ENCODE measurements at places on chromosomes 2 and 18.

GRCh38 chr18:34600874-34601656 is 109.0 kb upstream of the DTNA start:
- DNase-seq, result no peak

DNA sequence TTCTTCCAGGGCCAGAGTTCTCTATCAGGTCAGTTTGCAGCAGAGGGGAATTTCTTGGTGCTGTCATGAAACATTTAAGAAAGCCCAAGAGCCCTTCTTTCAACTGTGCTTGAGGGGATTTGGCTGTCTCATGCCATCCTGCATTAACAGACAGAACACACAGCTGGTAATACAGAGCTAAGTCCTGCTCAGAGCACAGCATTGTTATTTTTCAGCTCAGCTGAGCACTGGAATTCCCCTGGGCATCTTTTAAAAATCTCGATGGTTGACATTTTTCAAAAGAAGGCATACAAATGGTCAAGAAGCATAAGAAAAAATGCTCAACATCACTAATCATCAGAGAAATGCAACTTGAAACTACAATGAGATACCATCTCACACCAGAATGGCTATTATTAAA is 14.9 kb upstream of the IL1R2 start:
- DNase-seq, result no peak

DNA sequence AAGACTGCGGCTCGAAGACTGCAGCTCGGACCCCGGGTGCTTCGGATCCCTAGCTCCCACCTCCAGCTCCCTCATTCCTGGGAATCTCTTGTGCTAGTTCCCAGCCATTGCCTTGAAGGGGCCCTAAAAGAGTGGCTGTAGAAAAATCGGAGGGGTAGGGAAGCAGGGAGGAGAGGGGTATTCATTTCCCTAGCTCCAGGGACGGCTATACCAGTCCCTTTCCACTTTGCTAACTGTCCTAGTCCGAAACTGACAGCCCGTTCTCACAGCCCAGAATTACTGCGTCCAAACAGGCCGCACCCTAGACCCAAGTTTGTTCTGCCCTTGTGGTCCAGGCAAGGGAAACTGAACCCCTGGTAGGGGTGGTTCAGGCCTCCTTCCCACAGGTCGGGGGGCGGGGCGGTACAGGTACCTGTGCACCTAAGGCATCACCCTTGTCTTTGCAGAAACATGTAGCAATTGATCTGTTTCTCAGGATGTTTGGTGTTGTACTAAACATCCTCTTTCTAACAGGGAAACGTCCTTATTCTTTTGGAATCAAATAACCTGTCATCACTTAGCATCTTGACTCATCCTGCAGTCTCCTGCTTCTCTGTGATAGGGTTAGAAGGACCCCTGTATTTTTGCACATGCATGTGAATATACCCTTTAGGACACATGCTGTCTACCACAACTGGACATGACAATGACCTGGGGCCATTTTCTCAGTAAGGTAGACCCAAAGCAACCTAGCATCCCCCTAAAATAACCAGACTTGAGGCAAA is 4.0 kb downstream of the EMX1 start:
- DNase-seq, result no peak

DNA sequence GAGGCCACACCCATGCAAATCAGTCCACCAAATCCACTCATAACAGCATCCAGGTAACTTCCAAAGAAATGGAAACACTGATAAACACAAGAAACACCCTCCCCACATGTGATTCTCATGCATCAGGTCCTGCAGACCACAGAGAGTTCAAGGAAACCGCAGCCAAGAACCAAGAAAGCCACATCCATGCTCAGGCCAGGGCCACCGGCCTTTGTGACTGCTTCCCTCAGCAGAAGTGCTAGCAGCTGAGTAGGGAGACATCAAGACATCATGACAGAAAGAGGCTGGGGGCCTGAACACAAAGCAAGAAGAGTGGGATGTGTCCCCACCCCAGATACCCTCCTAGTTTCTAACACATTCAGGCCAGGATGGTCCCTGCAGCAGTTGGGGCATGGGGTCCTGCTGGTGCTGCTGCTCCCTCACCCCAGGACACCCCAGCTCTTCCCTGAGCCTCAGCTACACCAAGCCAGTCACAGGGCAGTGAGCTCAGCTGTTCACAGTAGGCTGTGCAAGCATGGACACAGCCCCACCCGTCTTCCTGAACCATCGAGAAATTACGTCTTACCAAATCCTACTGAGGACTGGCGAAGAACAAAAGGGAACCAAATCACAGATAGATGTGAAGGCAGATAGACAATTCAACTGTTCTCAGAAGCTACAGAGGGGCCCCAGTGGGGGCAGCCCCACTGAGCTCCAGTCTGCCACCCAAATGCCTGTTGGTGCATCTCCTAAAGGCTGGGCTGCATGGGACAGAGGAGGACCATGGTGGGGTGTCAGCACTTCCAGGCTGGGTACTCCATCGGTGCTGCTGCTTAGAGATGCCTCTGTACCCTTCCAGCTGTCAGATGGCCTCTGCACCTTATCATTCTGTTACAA is 60.9 kb downstream of the HDAC4 start:
- DNase-seq, result no peak

DNA sequence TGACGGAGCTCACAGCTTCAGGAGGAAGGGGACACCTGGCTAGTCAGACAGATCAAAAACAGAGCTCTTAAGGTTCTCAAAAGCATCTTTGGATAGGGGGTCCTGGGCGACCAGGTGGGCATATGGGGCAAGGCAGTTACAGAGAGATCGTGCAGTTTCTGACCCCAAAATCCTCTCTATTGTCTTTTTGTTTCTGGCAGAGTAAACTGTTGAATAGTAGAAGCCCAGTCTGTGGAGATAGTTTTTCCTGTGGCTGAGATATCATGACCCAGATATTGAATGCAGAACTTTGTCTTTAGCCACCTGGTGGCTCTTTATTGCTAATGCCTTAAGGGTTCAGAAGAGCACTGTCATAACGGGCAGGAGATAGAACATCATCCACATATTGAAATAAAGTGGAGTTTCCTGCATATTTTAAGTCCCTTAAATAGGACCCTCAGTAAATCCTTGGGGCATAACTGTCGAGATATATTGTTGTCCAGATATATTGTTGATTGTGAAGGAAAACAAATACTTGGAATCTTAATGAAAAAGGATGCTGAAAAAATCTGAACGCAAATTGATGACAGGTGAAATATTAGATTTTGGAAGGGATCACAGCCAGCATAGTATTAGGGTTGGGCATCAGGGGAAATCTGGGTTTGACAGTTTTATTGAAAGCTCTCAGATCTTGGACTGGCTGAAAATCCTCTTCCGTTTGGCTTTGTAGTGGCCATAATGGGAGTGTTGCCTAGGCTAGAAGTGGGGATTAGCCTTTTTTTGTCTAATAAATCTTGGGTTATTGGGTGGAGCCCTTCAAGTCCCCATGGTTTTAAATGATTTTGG is 14.1 kb upstream of the ZDBF2 start:
- no peak for DNase-seq

- DNase-seq, result no peak
Observed at GRCh38 chr2:189639007-189639609, 22.2 kb upstream of the ASNSD1 start.

- DNase-seq, result no peak
Observed at GRCh38 chr18:33577685-33578517, at the start of gene ASXL3. TSS of gene ASXL3 (plus strand) at chr18:33578219. CDS start at chr18:33578632, 413 bp downstream.

DNA sequence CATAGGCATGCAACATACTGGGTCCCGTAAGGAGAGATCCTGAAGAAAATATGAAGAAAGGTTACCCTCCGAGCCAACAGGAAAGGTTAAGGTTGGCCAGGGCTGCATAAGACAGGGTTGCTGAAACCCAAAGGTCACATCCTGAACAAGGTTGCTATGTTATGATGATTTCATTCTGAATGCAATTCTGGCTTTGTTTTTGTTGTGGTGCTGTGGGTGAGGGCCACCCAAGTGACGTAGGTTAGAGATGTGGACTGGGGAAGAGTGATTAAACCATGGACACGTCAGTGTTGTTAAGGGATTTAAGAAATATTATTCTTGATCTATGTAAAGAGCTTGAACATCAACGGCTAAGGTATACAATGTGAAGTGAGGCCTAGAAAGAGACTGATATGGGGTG is 60.0 kb downstream of the ZEB2 start:
- peak; percentile 27 for DNase-seq

- no peak for DNase-seq
Observed at GRCh38 chr18:5894611-5895298, 567 bp downstream of the TMEM200C start.

DNA sequence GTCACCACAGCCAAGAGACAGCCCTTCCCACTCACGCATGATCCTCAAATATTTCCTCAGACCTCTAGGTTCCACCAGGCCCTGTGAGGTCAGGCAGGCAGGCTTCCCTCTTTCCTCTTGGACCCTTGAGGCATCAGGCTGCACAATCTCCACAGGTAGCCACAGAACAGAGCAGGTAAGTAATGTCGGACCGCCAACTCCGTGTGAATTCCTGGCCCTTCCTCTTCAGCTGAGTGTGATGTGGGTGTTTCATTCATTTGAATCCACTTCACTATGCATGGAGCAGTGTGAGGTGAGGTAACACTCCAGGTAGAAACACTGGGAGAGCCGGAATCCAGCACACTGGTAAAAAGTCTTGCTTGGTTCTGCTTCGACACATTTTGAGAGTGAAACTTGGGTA is 44.0 kb downstream of the MRPL35 start:
- DNase-seq, result no peak

Measured in GM04503 (cell line).